Cortex of kidney (tissue), 1 donor: ENCODE measurements at places on chromosomes 1 and 21.

DNA sequence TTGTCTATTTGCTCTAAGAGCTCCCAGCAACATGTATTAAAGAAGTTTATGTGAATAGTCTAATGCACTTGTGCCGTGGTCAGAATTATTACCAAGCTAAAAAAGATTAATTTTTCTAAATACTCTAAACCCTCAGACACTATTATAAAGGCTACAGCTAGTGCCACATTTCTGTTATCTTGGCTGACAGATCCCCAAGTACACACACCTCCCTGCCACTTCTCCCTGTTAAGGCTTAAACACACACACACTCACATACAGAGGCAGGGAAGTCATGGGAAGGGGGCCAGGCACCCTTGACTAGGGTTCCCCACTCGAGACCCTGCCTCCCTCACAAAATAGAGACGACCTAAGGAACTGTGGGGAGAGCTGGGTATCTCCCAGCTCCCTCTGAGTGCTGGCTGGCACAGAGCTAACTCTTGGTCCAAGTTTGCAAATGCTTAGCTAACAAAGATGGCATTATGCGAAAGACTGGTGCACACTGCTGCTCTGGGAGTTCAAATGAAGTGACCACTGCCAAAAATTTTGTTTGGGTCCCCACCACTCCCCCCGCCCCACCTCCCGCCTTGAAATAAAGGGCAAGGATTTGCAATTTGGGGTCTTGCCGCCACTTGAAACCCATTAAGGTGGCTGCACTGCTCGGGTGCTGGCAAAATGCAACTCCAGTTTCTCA, 9.8 kb downstream of the SSBP3 start:
- no peak for DNase-seq

GRCh38 chr1:65717815-65718454, 74.8 kb upstream of the PDE4B start:
- DNase-seq: no peak

DNA sequence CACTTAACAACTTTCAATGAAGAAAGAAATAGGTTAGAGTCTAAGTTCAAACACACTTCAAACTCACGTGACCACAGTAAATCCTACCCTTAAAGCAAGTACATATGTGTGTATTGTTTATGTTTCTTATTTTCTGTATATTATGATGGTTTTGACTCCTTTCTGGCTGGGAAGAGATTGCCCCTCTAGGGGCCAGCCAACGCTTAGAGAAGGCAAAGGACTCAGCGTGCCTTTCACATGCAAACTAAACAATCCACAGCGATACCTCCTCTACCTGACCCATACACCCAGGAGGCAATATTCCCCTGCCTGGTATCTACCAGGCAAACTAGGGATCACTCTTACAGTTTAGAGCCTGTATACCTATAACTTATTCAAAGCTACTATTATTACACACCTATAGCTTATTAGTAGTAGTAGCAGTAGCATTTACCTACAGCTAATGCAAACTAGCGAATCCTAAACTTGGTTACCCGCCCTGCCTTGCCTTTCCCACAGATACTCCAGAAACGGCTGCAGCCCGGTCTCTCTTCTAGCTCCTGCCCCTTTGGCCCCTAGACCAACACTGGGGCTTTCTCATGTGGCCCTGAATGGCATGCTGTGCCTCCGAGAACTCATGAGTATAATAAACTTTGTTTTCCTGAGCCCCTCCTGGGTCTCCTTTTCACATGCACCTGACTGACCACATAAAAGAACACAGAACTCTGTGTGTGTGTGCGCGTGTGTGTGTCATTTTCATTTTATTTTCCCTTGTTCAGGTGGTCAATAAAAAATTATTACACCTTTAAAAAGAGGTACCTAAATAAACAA, 14.0 kb downstream of the NRIP1 start:
- no peak for DNase-seq

DNA sequence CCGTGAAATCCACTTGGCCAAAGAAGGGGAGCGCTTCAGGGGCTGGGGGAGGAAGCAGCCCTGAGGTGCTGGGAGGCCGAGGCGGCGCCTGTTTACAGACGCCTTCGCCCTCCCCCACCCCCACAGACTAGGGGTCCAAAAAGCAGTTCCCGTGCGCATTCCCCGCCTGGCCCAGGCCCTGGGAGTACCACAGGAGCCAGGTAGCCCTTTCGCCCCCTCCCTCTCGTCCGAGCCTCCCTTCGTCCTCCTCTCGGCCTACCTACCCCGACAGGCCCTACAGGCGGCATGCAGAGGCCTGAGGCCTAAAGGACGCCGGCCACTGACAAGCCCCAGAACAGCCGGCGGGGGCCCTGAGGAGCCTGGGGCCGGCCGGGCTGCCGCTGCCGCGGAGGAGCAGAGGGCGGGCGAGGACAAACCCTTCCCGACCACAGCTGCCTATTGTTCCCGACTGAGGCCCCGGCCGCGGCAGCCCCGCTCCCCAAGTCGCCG, 522 bp downstream of the RC3H1 start:
- no peak for DNase-seq

DNA sequence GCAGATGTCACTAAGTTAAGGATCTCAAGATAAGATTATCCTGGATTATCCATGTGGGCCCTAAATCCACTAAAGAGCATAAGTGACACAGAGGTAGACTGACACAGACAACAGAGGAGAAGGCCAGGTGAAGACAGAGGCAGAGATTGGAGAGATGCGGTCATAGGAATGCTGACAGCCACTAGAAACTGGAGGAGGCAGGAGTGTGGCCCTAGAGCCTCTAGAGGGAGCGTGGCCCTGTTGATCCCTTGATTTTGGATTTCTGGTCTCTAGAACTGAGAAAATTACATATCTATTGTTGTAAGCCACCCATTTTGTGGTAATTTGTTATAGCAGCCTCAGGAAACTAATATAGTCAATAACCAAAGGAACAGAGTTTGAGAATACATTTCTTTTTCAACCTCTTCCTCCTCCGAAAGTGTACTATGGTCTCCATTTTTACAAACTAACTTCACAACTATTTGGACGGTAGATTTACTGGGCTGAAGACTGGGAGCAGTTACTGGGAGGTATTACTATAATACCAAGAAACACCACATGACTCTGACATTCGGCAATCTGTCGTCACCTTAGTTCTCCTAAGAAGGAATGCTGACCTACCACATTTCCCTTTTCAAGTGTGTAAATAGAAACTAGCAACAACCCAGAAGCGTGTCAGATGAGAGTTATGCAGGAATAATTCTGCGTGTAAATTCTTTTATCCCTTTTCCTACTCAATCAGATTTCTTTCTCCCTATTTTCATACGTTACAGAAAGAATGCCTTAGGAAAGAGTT, 116.0 kb upstream of the ZNHIT6 start:
- DNase-seq: no peak

DNA sequence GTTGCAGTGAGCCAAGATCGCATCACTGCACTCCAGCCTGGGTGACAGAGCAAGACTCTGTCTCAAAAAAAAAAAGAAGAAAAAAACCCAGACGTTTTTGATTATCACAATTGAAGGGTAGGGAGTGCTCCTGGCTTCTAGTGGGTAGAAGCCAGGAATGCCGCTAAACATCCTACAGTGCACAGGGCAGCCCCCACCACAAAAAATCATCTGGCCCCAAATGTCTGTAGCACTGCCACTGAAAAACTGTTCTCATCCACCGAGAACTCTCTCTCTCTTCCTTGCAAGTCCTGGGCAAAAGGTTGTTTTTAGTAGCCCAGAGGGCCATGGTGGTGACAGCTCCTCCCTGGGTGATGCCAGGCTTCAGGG, 35.6 kb upstream of the GPR157 start:
- no peak for DNase-seq

GRCh38 chr1:64459743-64460142, 10.2 kb upstream of the CACHD1 start:
- DNase-seq: no peak

GRCh38 chr1:44546403-44547053, 127.8 kb downstream of the TMEM53 start:
- DNase-seq: no peak
